Smooth muscle cell of bladder (primary cell): ENCODE measurements at places on chromosomes 12 and 14. TPM values are rescaled to one million over a fixed set of nuclear protein-coding genes. Genes with fewer than 3 reads are reported as not detected.

Gene CLEC2A
- total RNA-seq = not detected in 2 replicates

Gene IL22
- not detected in 2 replicates for total RNA-seq

Gene ACRBP
- total RNA-seq = 0.28 and 0.37 TPM in 2 replicates

Gene ENDOU
- not detected in 2 replicates for total RNA-seq

Gene SPIC
- not detected in 2 replicates for total RNA-seq

Gene PRICKLE1
- 4.3 and 14.6 TPM in 2 replicates for total RNA-seq

Gene MYF6
- total RNA-seq = not detected in 2 replicates

Gene GPRC5A
- total RNA-seq = 20.6 and 25.9 TPM in 2 replicates

Gene STAT6
- 75.2 and 76.1 TPM in 2 replicates for total RNA-seq

Gene CCDC198
- not detected in 2 replicates for total RNA-seq

Gene LRIG3
- 48.9 and 67.7 TPM in 2 replicates for total RNA-seq

Gene DEGS2
- total RNA-seq = under 0.01 and 0.46 TPM in 2 replicates

Gene SLC25A47
- total RNA-seq = not detected in 2 replicates

Gene GPX2
- total RNA-seq = not detected in 2 replicates

Gene OR10AD1
- not detected in 2 replicates for total RNA-seq

Gene TCL1B
- not detected in 2 replicates for total RNA-seq

Gene FOXN4
- not detected in 2 replicates for total RNA-seq

Gene GDF3
- not detected in 2 replicates for total RNA-seq

Gene DLGAP5
- 3.6 and 4.0 TPM in 2 replicates for total RNA-seq

Gene SIX1
- 1.8 and 2.8 TPM in 2 replicates for total RNA-seq

Gene KRT7
- 16.1 and 53.3 TPM in 2 replicates for total RNA-seq

Gene NKX2-1
- not detected in 2 replicates for total RNA-seq

Gene LRRC9
- total RNA-seq = not detected in 2 replicates

Gene LRRIQ1
- 0.14 and 0.28 TPM in 2 replicates for total RNA-seq

Gene CLEC4D
- not detected in 2 replicates for total RNA-seq

Gene DPPA3
- not detected in 2 replicates for total RNA-seq

Gene AICDA
- not detected in 2 replicates for total RNA-seq

Gene NOVA1
- total RNA-seq = 1.4 and 1.6 TPM in 2 replicates

Gene RPGRIP1
- total RNA-seq = not detected in 2 replicates

Gene OR6C2
- not detected in 2 replicates for total RNA-seq

Gene RHEBL1
- 0.28 TPM in 1 of 2 replicates, not detected in the other for total RNA-seq

Gene GUCY2C
- total RNA-seq = not detected in 2 replicates
